ENCODE measurements at places on chromosomes 3 and 15.

- DNase-seq = no peak
Measured at GRCh38 chr3:194399874-194400411, 877 bp upstream of the GP5 start.

DNA sequence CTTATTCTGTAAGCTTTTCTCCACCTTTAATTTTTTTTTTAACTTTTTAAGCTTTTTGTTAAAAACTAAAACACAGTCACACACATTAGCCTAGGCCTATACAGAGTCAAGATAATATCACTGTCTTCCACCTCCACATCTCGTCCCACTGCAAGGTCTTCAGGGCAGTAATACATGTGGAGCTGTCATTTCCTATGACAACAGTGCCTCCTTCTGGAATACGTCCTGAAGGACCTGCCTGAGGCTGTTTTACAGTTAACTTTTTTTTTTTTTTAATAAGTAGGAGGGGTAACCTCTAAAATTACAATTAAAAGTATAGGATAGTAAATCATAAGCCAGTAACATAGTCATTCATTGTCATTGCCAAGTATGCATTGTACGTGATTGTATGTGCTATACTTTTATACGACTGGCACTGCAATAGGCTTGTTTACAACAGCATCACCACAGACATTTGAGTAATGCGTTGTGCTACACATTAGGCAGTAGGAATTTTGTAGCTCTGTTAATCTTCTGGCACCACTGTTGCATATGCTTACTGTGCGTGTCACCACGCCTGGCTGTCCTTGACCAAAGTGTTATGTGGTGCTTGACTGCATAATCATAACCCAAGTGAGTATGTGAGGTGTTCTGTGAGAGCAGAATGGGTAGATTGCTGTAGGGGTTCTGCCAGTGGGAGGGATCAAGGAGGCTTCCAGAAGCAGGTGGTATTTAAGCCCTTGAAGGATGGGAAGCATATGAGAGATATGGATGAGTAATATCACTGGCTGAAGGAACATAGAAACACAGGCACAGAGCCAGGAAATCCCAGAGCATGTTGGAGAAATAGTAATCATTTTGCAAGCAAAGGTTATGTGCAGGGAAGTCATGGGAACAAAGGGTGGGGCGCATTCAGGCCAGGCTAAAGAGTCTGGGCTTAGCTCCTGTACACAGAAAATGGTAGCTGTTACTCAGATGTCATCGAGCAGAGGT is 18.3 kb downstream of the FBXO22 start:
- no peak for DNase-seq

- DNase-seq = no peak
Measured at GRCh38 chr15:62506217-62506805, 341.2 kb upstream of the C2CD4B start.

DNA sequence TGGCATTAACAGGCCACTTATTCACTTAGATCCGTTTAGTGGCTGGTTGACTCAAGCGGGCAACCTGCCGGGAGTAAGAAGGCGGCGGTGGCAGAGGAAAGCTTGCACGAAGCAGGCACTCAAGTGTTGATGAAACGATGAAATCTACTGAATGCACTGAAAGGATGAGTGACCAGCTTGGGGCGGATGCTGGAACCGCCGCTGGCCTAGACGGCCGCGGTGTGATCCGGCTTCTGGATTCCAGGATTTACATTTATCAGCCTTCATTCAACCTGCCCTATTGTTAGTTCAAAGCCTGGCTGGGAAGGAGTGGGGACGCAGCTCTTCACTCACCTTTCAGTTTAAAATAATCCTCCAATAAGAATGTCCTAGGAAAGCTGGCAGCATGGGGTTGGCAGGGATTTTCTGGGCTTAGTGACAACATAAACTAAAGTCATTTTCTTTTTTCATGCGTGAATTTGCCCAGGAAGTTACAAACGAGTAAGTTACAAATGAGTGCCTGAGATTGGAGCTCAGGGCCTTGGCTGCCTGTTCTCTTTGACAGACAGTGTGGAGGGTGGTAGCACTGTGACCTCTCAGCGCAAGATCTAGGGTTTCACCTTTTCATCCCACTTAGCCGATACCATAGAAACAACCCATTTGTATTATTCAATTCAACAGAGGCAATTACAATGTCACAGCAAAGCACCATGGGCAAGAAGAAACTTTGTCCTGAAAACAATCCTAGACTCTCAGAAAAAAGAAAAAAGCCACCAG is 1.1 kb upstream of the PLCH1 start:
- peak; percentile 42 for DNase-seq

GRCh38 chr3:123653221-123653682 is 68.4 kb upstream of the HACD2 start:
- DNase-seq = no peak

DNA sequence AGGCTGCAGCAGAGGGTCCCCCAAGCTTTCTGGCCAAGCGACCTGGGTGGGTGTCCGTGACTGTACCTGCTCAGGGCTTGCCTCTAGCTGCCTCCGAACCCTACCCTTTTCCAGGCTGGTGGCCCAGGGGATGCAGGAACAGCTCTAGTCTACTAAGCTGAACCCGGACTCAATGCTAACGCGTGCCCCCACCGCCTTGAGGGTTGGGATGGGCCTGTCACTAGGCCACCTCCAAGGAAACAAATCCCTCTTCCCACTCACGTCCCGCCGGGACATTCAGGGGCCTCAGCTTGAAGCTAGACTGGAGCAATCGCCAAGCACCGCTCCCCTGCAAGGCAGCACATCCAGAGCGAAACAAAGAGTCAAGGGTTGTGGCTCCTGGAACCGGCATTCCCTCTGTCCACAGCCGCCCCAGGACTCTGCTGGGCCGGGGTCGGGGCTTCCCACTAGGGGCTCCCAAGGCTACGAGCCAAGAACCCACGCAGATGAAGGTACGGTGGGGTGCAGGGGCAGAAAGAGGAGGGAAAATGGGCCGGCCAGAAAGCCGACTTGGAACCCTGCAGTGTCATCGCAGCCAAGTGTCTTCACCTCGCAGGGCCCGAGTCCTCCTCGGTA is 2.9 kb downstream of the FBXL22 start:
- no peak for DNase-seq

- DNase-seq = no peak
Measured at GRCh38 chr3:186775999-186776398, 7.4 kb upstream of the EIF4A2 start.

DNA sequence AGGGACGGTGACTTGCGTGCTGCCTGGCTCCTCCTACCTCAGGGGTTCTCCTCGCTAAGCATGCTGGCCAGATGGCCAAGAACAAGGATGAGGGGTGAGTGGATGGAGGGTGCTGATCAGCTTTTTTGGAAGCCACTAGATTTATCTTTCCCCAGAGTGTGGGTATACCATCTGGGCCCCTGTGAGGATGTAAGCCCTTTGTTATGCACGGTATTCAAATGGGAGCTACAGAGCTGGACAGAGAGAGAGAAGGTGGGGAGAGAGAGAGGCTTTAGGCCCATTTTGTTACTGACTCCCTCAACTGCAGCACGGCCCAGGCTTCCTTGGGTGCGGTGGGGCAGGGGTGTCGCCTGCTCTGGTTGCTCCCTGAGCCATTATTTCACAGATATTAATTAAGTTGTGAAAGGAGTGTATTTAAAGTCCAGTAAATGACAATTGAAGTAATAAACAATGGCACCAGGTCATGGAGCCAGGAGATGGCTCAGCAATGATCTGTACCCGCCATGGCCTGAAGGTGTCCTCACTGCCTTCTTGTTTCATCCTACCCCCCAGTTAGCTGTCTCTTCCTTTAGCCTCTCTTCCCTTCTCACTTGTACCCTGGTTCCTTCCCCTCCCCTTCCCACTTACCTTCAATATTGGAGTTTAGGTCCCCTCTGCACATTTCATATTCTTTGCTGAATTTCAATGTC is 158.0 kb downstream of the CLSTN2 start:
- no peak for DNase-seq

- DNase-seq = no peak
Measured at GRCh38 chr15:85443593-85444087, 63.2 kb downstream of the AKAP13 start.

- no peak for DNase-seq
Measured at GRCh38 chr3:192869131-192870031, 48.3 kb downstream of the MB21D2 start.

GRCh38 chr3:127608362-127608718 is 10.1 kb downstream of the MCM2 start:
- DNase-seq = no peak

GRCh38 chr15:45469027-45469426 is 53.5 kb downstream of the SLC30A4 start:
- no peak for DNase-seq

Data from NCI-H1930 (cell line).